Adipocyte (in vitro differentiated cells): ENCODE measurements at places on chromosomes 7 and 10.
A peak's percentile ranks its signal among the peaks of the same experiment; 100 is the strongest.

DNA sequence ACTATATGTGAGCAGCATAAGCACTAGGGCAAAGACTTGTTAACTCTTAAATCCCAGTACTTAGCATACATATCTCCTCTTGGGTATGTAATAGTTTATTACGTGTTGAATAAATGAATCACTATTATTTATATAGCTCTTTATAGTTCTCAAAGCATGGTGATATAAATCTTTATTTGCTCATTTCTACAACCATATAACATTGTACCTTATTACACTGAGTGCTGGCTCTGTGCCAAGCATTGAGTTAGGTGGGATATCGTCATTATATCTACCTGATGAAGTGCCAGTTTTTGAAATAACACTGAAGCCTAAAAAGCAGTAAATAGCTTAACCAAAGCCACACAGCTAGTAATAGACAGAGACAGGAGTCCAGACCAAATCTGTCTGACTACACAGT lies 27.9 kb downstream of the AHR start:
- DNase-seq: no peak

DNA sequence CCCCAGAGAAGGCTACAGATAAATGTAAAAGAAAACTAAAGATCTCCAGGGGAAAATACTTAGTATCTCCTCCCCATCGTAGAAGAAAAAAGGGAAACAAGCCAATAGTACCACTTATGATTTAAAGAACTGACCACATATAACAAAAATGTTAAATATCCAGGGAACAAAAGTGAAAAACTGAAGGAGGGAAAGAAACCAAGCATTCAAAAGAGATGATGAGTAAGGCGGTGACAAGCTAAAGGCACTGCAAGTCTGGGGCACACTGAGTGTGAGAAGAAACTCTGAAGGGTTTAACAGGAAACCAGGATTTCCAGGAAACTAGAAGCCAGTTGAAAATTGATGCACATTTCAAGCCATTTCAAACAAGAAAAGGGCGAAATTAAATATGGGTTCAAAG lies 226.3 kb downstream of the AHR start:
- DNase-seq: peak; percentile 58

GRCh38 chr10:5442065-5442989 lies 30.0 kb downstream of the NET1 start:
- peak; percentile 83 for DNase-seq

- no peak for DNase-seq
Observed at GRCh38 chr10:78360284-78360683, 326.6 kb downstream of the RPS24 start.

- DNase-seq: no peak
Observed at GRCh38 chr7:81264116-81264515, 345.3 kb upstream of the SEMA3C start.

DNA sequence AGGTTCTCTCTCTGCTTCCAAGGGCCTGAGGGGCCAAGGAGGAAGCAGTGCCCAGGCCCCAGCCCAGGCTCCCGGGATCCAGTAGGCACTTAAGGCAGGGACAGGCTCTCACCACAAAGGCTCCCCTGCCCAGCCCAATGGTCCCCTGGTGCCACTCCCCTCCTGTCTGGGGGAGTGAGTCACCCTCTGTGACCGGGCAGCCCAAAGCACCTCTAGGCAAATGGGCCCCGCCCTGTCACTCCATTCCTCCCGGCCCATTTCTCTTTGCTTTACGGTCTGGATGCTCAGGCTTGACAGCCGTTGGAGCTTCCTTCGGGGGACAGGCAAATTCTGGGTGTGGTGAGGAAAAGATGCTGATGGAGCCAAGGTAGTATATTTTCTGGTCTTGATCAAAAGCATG lies at the start of gene CALHM3:
Gene CALHM3, minus strand, starts transcription at position 106 of the 400 bp plus-strand sequence. CDS start 208 bp downstream, outside the sequence.
- DNase-seq: peak; percentile 22

DNA sequence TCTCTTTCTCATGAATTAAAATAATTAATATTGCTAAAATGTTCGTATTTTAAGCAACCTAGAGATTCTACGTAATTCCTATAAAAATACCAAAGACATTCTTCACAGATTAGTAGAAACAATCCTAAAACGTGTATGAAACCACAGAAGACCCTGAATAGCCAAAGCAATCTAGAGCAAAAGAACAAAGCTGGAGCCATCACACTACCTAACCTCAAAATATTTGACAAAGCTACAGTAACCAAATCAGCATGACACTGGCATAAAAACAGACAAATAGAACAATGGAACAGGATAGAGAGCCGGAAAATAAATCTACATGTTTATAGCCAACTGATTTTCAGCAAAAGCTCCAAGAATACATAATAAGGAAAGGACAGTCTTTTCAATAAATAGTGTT lies 105.5 kb upstream of the PTN start:
- DNase-seq: no peak

- no peak for DNase-seq
Observed at GRCh38 chr7:26865094-26865388, 651 bp upstream of the SKAP2 start.

DNA sequence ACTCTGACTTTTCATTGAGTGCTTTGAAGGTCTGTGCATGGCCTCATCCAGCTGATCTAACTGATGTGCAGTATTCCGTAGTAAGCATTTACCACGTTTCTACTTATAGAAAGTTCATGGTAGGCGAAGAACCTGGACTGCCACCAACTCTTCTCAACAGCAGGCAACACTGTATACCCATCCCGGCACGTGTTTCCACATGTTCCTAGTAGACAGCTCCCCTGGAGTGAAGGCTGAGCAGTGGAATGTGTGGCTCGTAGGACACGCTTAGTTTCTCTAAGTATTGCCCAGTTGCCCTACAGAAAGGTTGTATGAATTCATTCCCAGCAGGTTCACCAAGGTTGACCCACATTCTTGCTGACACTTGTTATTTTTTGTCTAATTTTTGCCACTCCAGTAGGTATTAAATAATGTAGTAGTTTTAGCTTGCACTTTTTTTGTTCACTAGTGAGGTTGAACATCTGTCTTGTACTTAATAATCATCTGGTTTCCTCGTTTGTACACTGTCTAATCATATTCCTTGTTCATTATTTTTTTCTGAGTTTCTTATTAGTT lies 15.2 kb downstream of the PROSER2 start:
- no peak for DNase-seq

DNA sequence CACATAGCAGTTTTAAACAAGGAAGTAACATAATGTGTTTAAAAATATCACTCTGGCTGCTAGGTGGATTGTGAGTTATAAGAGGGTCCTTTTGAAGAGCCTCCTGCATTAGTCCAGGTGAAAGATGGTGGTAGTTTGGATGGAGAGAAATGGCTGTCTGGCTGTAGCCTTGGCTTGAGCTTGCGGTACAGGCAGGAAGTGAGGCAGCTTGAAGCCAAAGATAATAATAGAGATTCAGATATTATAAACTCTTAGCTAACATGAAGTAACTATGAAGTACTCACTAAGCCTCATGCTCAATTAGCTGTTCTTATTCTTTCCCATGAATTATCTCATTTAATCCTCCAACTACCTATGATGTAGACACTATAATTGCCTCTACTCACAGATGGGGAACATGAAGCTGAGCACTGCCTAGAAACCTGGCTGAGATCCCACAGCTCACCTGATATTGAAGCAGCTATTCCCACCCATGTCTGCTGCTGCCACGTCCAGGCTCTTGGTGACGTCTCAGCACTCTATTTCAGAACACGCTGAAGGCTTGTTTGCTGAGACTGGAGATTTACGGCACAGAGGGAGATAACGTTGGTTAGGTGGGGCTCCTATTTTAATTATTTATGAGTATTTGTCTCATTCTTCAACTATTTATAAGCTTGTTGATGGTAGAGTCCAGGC lies 10.4 kb downstream of the C10orf120 start:
- DNase-seq: no peak

DNA sequence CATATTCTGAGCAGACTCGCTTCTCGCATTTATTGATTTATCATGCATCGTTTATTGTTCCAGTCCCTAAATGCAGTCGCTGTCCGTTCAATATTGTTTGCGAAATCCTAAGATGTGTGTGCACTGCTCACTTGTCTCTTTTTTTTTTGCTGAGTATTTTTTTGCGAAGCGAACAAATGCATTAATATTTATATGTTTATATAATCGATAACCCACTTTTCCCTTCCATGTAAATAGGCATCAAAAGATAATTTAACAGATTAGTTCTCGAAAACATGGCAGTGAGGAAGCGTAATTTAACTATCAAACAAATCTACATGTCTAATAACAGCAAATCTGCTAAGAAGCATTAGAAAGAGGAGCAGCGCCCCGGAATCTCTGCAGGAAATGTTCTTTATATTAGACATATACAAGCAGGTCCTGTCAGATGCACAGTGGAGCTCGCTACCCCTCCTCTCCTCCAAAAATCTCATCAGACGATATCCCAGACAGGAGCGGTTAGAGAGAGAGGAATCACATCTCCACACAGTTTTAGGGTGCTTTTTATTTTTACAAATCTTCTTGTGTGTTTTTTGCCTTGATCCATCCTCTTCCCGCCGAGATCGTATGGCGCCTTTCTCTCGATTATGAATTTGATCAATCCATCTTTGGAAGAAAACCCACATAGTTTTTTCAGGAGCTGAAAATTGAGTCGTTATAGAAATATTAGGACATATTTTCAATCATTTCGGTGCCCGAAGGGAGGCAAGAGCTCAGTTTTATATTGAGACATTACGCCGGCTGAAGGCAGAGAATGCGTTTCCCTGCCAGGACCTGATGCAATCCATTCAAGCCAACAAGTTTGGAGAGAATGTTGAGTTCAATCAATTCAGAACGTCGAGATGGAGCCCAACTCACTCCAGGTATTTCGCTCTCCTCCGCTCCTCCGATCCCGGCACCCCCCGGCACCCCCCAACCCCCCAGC lies at the start of gene ARID5B:
Gene ARID5B, plus strand, starts transcription at position 871 of the 964 bp plus-strand sequence. Its CDS starts 11 bp downstream, at position 882.
- peak; percentile 86 for DNase-seq

GRCh38 chr10:44935201-44935965 lies 24.2 kb upstream of the RASSF4 start:
- DNase-seq: peak; percentile 75

DNA sequence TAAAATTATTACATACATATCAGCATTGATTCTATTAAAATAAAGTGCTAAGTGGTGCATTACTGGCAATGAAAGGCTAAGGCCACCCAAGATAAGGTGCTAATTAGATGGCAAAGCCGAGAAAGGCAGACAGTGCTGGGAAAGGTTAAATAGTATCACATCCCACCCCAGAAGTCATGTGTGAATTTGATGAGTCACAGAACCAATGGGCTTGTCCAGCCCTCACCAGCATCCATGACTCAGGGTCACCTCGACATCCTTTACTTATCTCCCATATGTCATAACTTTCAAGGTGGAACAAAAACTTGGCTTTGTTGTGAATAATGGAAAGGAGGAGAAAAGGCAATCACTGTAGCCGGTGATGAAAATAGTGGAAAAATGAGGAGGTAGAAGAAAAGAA lies 459.1 kb downstream of the PLXNA4 start:
- DNase-seq: peak; percentile 22

DNA sequence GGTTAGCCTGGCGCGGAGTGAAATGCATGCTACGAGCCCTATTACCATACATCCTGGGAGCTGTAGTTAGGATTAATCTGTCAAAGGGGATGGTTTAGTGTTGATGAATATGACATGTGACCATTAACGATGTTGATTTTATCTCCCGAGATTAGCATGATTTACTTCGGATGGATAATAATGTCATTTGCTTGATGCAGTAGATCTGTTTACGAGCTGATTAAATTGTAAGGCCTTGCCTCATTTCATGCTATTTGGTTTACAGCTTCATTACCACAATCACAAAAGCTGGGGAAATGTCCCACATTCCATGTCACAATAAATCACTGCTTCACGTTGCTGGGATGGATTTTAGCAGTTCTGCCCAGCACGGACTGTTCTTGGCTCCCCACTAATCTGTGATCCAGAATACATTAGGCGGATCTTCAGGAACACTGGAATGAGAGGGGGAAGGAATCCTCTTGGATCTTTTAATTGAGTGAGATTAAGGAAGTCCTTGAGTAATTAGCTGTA lies 22.3 kb downstream of the ZNF503 start:
- no peak for DNase-seq

DNA sequence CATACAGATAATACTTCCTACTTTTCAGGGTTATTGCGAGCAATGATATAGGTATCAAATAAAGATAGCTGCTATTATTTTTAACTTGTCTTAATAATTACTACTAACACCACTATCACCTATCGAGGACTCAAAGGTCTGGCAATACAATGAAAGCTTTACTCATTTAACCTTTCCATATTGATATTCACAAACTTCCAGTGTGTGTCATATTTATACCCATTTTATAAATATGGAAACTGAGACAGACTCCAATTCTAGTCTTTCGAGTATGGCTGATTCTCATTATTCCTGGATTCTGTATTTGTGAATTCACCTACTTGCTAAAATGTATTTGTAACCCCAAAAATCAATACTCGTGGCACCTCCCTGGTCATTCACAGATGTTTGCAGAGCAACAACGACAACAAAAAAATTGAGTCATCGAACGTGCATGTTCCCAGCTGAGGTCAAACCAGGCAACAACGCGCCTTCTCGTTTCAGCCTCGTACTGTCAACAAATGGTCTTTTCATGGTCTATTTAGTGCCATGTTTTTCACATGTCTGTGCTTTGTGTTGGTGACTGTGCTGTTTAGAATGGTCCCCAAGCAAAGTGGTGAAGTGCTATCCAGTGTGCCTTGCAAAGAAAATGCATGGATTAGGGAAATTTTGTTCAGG lies 51.7 kb downstream of the SMURF1 start:
- no peak for DNase-seq

GRCh38 chr7:113915956-113916355 lies 2.9 kb downstream of the PPP1R3A start:
- DNase-seq: peak; percentile 52

DNA sequence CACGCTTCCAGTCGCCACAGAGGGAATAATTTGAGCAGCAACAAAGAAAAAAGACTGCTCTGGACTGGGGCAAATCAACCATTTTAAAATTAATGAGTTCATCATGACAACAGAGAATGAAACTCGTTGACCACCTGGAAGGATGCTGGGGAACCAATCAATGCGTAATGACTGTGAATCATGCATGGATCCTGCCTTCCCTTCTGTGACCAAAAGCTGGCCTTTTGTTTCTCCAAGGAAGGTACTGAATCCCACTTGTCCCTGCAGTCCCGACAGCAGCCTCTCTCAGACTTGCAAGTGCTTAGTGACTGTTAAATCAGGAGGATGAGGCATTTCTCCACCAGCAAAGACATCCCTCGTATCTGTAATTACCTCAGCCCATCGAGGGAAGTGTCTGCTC lies 68.0 kb upstream of the TNS3 start:
- DNase-seq: no peak

DNA sequence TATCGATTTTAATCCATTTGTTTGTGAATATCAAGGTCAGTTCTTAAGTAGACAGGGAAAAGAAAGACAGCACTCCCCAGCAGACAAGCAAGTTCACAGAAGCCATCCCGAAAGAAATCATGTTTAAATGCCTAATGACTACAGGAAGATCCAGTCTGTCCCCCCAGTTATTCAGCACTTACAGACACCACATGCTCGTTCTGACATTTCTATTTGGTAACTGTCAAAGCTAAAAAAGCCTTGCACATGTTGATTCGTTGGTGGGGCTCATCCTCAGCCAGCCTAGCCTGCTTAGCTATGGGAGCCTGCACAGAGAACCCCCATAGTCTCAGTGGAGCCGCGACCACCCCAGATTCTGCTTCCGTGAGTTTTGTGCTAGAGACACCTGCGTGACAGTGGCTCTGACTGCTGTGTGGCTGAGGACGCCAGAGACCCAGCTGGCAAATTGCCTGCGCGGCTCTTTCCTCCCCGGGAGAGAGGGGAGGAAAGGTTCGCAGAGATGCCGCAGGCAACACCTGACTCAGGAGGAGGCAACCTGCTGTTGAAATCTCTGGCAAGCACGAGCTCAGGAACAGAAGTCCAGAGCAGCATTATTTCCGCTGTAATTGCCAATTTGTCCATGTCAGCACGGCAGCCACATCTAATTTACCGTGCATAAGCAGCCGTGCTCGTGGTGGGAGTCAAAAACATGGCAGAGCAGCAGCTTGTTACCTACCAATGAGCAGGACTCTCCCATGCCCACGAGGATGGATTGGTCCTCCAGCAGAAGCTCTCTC lies 194.2 kb downstream of the GPAM start:
- DNase-seq: no peak
